ENCODE measurements at places on chromosomes 3 and 15. TPM values are rescaled to one million over a fixed set of nuclear protein-coding genes. Genes with fewer than 3 reads are reported as not detected.

The UBAP1L gene
- 0.28 TPM for total RNA-seq

GRCh38 chr15:81279621-81280485 lies 44.1 kb downstream of the STARD5 start:
- DNase-seq, result no peak

DNA sequence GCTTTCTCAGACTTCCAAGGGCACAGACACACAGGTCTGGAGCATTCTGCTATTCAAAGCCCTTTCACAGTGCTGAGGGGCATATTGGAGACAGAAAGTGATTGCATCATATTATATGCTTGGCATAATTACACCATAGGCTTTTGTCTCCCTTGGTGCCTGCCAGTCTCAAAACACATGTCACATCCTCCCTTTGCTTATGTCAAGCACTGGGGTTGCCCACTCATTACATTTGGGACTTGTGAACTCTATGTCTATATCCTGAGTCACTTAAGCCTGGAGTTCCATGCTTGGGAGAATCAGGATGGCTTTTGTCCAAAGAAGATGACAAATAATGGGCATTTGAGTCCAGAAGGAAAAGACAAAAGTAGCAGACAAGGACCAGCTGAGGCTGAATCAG lies 12.3 kb upstream of the PDZRN3 start:
- peak; percentile 55 for DNase-seq

DNA sequence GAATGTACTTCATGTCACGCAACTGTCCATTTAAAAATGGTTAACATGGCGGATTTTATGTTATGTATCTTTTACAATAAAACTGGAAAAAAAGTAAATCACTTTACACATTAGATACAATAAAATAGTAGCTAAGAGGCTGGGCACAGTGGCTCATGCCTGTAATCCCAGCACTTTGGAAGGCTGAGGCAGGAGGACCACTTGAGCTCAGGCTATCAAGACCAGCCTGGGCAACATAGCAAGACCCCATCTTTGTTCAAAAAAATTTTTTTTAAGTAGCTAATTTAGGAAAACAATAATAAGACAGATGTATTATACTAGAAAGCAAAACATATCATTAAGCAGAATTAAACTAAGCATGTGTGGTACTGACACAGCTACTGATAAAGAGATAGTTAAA lies 11.5 kb downstream of the RNF168 start:
- DNase-seq, result no peak

- peak; percentile 59 for DNase-seq
These were observed 71.2 kb upstream of the C3orf80 start for GRCh38 chr3:160154033-160154432.

DNA sequence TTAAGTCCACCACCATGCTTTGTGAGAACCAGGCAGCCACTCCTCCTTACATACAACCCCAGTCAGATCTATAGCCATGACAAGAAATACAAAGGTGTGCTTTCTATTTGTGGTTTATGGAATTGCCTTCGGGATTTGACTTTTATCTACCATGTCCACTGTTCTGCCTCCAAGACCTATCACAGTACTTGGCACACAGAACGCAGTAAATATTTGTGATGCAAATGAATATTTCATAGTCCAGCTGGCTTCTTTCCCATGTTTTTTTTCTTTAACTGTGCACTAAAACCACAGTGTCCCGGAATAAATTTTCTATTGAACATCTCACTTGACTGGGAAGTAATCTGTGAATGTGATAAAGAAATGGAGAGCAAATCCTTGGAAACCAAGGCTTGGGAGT lies 314.7 kb downstream of the RORA start:
- no peak for DNase-seq

DNA sequence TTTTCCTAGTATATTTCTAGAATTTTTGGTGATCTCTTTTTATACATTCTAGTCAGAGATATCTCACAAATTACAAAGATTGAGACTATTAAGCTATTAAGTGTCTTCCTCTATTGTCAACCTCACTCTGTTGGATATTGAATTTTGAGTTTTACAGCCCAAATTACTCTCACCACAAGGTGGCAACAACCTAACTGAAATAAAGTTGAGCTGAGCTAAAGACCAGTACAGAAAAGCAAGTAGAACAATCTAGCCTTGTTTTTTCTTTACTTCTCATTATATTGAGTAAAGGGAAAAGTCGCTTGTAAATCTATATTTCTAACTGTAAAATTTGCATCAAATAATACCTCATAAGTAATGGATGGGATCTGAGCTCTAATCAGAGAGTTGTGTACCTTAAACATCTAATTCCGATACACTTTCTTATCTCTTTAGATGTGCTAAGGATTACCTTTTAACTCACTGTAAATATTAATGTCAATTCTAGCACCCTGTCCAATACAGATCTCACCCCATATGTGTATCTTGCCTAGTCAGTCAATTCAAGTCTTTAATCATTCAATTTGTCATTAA lies 13.6 kb upstream of the COMMD2 start:
- peak; percentile 67 for DNase-seq

- DNase-seq, result peak; percentile 38
These were observed 24.2 kb upstream of the TM4SF4 start for GRCh38 chr3:149450281-149450680.

The CTXN2 gene
- total RNA-seq, result not detected

GRCh38 chr3:141100531-141101320 lies 49.6 kb downstream of the SPSB4 start:
- no peak for DNase-seq

GRCh38 chr3:16978234-16978920 lies 93.6 kb downstream of the PLCL2 start:
- DNase-seq, result peak; percentile 49

- no peak for DNase-seq
These were observed 45.1 kb downstream of the SCAP start for GRCh38 chr3:47430606-47431005.

DNA sequence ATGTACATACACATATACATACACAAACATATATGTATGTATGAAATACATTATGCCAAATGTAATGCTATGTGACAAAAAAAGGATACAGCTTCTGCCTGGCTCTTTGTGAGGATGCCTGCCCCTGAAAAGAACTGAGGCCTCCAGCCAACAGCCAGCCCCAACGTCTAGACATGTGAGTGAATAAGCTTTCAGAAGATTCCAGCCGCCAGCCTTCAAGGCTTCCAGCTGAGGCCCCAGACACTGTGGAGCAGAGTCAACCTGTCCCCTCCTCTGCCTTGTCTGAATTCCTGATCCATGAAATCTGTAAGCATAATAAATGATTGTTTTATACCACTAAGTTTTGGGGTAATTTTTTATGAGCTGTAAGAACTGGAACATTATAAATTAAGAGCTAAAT lies 24.7 kb downstream of the GXYLT2 start:
- no peak for DNase-seq

- no peak for DNase-seq
These were observed 64.0 kb upstream of the CPOX start for GRCh38 chr3:98657457-98657856.

DNA sequence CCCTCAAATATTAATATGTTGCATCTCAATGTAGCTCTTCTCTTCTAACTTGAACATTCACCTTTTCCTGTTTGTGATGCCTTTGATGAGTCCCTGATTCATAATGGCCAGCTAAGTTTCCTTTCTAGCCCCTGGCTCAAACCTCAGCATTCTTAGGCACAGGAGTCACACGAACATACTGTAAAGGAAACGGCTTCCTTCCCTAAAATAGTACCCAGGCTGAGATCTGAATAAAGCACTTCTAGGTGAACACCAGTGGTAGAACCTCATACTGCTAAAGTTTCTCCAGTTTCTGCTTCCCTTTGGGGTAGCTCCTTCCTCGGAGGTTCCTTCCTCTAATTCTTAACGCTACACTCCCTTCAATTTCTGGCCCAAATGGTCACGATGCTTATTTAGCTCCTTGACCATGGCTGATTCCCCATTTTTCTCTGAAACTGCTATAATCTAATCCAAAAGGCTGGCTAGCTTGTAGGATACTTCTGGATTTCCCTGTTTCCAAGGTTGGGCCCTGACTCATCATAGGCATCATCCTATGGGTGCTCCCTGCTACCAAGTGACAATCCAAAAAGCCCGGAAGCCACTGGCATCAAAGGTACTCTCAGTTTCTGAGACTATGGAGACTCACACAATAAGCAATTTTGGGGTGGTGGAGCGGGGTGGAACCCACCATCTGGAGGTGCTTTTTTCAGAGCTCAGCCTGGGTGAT lies 2.4 kb downstream of the ANAPC13 start:
- DNase-seq, result peak; percentile 91

The GNAT1 gene
- total RNA-seq, result not detected

GRCh38 chr3:25513642-25514266 lies 85.7 kb downstream of the RARB start:
- DNase-seq, result no peak
